HFFc6 (cell line): ENCODE measurements at places on chromosomes 13 and 19.

DNA sequence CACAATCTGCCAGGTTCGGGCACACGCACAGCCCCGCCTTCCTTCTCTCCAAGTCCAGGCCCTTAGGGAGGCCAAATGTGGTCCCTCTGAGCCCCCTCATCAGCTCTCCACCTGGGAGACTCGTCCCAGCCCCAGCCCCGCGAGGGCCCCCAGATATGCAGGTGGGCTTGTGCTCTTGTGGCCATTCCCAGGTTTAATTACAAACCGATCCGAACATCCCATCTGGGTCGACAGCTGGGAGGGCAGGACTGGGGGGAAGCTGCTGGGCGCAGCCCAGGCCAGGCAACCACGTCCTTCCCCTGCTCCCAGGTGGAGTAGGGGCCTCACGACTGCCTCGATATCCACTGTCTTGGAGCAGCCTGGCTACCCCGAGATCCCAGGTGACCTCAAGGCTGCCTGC lies 7.5 kb upstream of the C2CD4C start:
- H3K4me3 ChIP-seq, result no peak overlapping the region
- H3K36me3 ChIP-seq, result no peaks in the 10 kb centered on the region
- no peak overlapping the region for H3K27ac ChIP-seq
- H3K4me1 ChIP-seq, result no peaks in the 10 kb centered on the region
- DNase-seq, result no peak

GRCh38 chr13:27660511-27660910 lies 38.8 kb downstream of the POLR1D start:
- DNase-seq, result no peak
- peaks cover 27% of the 10 kb centered on the region for H3K4me1 ChIP-seq
- H3K27me3 ChIP-seq, result no peaks in the 10 kb centered on the region

- H3K27ac ChIP-seq, result peak overlapping the region; percentile 89
- H3K4me1 ChIP-seq, result peaks cover 37% of the 10 kb centered on the region
- peaks cover 5% of the 10 kb centered on the region for H3K27me3 ChIP-seq
- peak overlapping the region; percentile 79 for H3K4me3 ChIP-seq
- no peaks in the 10 kb centered on the region for H3K36me3 ChIP-seq
Measured at GRCh38 chr13:45055198-45055901, 65.0 kb upstream of the GTF2F2 start.

- H3K4me3 ChIP-seq, result no peak overlapping the region
- no peaks in the 10 kb centered on the region; the same call in 1 of the 2 replicates for H3K27me3 ChIP-seq
- no peak overlapping the region for H3K27ac ChIP-seq
- H3K4me1 ChIP-seq, result no peaks in the 10 kb centered on the region
- H3K36me3 ChIP-seq, result no peaks in the 10 kb centered on the region
Measured at GRCh38 chr13:90362707-90363106, 984.8 kb upstream of the MIR17HG start.

- peaks cover 24% of the 10 kb centered on the region for H3K4me1 ChIP-seq
- DNase-seq, result no peak
- H3K4me3 ChIP-seq, result no peak within 1 kb of the TSS; the same call in 1 of the 2 replicates
- H3K27me3 ChIP-seq, result peaks cover 11% of the 10 kb centered on the region
- peaks cover 34% of the 10 kb centered on the region for H3K36me3 ChIP-seq
Measured at GRCh38 chr13:113973218-113974164, at the start of gene C13orf46. TSS of gene C13orf46 (minus strand) at chr13:113974076. CDS start at chr13:113973997, 79 bp downstream.

DNA sequence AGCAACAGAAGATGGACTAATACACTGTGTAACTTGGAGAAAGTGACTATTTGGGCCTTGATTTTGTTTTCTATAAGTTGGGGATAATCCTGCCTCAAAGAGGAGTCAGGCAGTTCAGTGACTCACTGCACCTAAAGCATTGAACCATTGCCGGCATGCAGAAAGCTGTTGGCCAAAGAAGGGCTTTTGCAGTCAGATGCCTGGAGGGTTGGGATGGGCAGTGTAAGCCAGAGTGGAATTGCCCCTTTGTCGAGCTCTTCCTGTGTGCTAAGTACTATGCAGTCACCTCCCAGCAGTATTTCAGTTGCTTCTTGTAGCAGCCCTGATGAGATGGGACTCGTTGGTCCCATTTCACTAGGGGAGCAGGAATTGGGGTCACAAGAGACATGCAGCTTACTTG lies 11.1 kb downstream of the ZNF473 start:
- peaks cover 6% of the 10 kb centered on the region; the same call in 1 of the 2 replicates for H3K4me1 ChIP-seq
- H3K36me3 ChIP-seq, result peaks cover 78% of the 10 kb centered on the region
- no peaks in the 10 kb centered on the region for H3K27me3 ChIP-seq
- DNase-seq, result no peak
- no peak overlapping the region for H3K27ac ChIP-seq

DNA sequence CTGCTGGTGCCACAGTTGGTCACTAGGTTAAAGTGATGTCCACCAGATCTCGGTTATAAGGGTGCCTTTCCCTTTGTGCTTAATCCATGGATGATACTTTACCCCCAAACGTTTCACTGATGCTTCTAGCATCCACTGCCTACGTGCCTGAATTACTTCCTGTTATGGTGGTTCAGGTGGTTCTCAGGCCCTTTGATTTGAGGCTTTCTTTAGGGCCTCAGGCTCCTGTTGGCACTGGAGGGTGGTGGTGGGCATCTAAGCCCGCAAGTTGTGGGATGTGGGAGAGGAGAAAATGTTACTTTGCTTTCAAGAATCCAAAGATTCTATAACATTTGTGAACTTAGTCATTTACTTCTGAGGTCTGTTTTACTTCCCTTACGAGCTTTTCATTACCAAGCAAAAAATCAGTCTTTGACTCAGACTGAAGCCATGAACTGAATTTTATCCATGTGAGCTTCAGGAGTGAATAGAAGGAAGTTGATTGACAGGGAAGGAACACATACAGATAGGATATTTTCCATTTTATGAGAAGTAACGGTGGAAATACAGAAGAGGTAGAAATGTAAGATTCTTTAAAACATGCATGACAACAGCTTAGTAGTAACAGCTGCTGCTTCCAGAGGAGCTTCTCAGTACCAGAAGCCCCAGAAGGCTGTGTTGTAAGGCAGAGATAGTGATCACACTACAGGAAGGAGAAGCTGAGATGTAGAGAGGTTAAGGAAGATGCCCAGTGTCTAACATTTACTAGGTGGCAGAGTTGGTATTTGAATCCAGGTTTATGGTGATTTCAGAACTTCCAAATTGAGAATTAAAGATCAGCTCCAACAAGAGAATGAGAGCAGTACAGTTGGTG lies 65.0 kb downstream of the ARHGEF7 start:
- DNase-seq, result no peak
- H3K36me3 ChIP-seq, result peaks cover 14% of the 10 kb centered on the region; the same call in 1 of the 2 replicates
- peak overlapping the region; percentile 69 for H3K27ac ChIP-seq
